ENCODE measurements at places on chromosomes 12 and 14.

GRCh38 chr14:89424241-89424640 lies 7.2 kb upstream of the FOXN3 start:
- no peak for DNase-seq

- no peak for DNase-seq
These were observed 44.6 kb downstream of the ERO1A start for GRCh38 chr14:52650774-52651173.

DNA sequence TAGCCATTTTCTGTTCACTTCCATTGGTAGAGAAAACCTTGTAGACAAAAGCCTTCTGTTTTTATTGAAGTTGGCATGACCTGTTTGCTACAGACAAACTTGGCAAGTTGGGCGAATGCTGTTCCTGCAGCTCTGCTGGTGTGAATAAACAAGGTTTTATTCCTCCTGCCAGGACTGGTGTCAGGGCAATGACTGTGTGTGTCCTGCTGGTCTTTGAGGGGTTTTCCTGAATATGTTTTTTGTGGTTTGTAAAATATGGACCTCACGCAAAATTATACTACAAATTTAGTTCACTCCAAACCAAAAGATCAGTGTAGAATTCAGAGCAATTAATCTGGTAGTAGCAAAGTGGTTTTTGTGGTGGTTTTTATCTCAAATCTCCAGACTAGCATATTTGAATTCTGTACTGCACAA lies 140.8 kb downstream of the ERC1 start:
- DNase-seq: no peak

GRCh38 chr12:54463484-54463883 lies 9.9 kb downstream of the GTSF1 start:
- no peak for DNase-seq

- no peak for DNase-seq
These were observed 80.3 kb downstream of the SYNE2 start for GRCh38 chr14:63933110-63933509.

DNA sequence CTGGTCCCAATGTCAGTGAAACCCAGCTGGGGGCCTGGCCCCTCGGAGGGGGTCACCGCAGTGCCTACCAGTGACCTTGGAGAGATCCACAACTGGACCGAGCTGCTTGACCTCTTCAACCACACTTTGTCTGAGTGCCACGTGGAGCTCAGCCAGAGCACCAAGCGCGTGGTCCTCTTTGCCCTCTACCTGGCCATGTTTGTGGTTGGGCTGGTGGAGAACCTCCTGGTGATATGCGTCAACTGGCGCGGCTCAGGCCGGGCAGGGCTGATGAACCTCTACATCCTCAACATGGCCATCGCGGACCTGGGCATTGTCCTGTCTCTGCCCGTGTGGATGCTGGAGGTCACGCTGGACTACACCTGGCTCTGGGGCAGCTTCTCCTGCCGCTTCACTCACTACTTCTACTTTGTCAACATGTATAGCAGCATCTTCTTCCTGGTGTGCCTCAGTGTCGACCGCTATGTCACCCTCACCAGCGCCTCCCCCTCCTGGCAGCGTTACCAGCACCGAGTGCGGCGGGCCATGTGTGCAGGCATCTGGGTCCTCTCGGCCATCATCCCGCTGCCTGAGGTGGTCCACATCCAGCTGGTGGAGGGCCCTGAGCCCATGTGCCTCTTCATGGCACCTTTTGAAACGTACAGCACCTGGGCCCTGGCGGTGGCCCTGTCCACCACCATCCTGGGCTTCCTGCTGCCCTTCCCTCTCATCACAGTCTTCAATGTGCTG lies 11.0 kb downstream of the ZBTB39 start:
- DNase-seq: no peak

GRCh38 chr12:15669256-15669948 lies 119.8 kb downstream of the EPS8 start:
- DNase-seq: no peak

- no peak for DNase-seq
These were observed 176.8 kb downstream of the APAF1 start for GRCh38 chr12:98821866-98822265.

DNA sequence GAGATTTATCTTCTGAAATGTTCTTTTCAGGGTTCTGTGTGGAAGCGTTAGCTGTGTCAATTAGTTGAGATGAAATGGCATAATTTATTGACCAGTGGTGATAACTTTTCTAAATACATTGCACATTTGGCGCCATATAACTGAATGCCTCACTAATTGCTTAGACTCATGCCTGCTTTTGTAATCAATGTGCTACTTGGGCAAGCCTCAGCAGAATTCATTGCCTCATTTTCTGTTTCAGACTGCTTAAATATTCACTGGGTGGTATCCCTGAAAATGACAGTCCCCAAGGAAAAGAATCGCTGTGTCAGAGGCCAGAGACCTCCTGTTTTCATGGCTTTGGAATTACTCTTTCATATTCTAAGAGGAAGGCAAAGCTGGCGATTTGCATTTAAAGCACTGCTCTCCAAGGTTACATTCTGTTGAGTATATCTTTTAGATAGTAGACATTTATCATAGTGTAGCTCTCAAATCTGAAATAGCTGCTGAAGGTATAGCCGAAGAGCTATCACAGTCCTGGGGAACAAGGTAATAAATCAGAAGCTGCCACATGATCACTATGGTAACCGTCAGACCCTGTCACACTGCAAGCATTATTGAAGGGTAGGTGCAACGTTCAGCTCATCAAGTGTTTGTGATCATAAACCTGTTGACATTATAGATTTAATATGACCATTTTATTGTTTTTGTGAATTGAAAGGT lies 297.3 kb upstream of the E2F7 start:
- DNase-seq: no peak

DNA sequence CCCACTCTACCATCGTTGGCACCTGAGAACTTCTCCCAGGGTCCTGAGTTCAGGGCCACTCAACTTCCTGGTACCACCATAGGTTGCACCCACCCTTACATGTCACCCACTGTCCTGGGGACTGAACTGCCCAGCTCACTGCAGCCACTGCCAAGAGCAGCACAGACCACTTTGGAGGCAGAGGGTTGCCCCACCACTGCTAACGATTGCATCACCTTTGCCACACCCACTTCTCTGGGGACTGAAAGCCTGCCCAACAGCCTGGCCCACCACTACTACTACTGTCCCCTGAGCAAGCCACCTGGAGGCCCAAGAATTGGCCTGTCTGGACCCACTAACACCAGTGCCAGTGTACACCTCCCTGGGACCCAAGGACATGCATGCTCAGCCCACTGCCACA lies 27.6 kb downstream of the CACNA2D4 start:
- DNase-seq: no peak

GRCh38 chr14:76115010-76115422 lies 36.7 kb upstream of the GPATCH2L start:
- no peak for DNase-seq

GRCh38 chr14:77275041-77275580 lies 4.1 kb upstream of the NGB start:
- DNase-seq: no peak

GRCh38 chr14:60092526-60092920 lies 800 bp downstream of the PCNX4 start:
- no peak for DNase-seq

GRCh38 chr12:91811481-91812287 lies 334.0 kb downstream of the BTG1 start:
- peak; percentile 71 for DNase-seq

GRCh38 chr12:109714913-109715244 lies 1.3 kb downstream of the FAM222A start:
- no peak for DNase-seq

- no peak for DNase-seq
These were observed 42.8 kb upstream of the DDHD1 start for GRCh38 chr14:53195949-53196348.

DNA sequence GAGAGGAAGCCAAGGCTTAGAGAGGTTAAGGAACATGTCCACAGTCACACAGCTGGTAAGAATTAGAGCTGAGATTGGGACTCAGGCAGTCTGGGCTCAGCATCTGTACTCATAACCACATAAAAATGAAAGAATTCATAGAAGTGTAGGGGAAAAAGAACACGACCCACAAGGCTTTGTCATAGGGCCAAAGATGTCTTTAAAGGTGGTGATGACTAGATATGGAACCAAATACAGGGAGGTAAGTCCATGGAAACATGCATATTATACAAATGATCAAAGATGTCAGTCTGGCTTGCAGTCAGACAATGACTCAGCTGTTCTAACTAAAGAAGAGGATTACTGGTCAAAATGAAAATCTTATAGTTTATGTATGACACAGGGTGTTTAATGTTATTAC lies 7.2 kb upstream of the SSPN start:
- no peak for DNase-seq

GRCh38 chr14:79043194-79043889 lies 873.2 kb downstream of the NRXN3 start:
- DNase-seq: no peak

DNA sequence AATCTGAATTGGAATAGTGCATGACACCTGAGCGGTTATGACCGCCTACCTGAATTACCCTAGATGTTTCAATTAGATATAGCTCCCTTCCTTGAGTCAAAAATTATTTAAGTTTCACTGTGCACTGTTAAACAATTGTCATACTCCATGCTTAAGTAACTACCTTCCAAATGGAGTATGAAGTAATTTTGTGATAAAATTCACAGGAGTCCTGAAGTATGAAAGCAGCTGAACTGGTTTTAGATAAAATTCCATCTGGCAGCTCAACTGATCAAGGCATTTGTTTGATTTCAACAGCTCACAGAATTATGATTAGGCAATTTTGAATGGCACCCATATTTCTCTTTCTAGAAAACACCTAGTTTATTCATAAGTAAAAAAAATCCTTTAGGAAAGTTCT lies 19.5 kb downstream of the PRICKLE1 start:
- DNase-seq: no peak

- no peak for DNase-seq
These were observed 94.0 kb upstream of the PLEKHA5 start for GRCh38 chr12:19035536-19035935.

DNA sequence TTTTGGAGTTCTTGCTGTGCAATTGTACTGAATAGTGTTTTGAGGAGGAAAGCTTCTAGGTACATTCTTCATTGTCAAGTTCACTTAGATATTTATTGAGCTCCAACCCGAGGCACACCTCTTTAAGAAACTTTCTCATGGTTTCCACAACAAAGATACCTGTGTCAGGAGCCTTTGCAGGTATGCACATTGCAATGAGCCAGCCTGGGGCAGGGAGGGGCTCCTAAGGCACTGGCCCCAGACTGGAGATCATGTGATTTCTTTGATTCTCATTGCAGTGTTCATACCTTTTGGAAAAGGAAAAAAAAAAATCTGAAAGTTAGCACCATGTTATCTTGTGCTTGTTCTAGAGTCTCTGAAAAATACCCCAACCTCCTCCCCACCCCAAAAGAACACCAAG lies 80.3 kb downstream of the PRMT8 start:
- DNase-seq: no peak

- DNase-seq: no peak
These were observed 24.7 kb upstream of the C14orf180 start for GRCh38 chr14:104554608-104555429.

GRCh38 chr14:43894534-43894933 lies 612.5 kb downstream of the FSCB start:
- DNase-seq: no peak

DNA sequence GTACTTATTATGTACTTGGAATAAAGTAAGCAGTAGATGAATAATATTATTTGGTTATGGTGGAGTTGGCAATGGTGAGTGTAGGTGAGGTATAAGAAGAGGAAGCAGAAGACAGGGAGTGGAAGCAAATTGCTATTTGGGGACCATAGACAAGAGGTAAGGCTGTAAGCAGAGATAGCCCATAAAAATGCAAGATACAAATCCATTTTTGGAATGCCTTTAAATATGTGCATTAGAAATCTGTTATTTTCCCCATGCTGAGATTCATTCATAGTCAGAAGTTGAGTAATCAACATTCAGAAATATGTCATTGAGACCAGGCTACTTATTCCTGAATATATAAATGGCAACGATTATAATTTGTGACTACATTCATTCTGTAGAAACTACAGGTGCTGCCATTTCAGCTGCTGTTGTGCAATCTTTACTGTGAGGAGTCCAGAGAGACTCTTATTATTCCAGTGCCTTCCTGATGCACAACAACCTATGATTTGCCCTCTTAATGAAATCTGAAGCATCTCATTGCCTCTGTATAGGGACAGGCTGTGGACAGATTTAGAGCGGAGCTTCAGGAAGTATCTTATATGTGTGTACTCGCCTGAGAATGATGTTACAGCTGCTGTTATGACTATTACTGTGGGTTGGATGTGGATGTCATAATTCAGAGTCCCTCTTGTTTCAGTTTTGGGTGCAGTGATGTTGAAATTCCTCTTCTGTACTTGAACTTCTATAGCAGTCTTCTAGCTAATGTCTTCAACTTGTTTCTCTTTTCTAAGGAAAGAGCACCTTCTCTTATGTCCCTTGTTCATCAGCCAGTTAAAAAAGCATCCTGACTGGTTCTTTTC lies 173.8 kb downstream of the NAV3 start:
- no peak for DNase-seq

- no peak for DNase-seq
These were observed 132.5 kb downstream of the GPR135 start for GRCh38 chr14:59332727-59333126.

GRCh38 chr12:105947906-105948305 lies 190.8 kb downstream of the NUAK1 start:
- DNase-seq: no peak

DNA sequence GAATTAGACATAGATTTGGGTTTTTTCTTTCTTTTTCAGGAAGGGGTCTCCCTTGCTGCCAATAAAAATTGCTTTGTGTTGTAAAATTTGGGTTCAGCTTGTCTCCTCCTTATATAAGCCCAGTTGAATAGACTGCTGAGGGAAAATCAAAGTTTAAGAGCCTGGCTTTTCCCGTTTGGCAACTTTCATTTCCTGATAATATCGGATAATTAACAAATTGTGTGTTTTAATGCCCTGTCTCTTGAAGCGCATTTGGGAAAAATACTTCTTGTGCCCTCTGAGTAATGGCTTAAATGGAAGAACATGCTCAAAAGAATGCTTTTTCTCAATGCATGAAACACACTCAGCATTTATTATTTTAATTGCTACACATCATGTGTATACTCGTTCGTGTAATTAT lies 198.0 kb upstream of the DCN start:
- DNase-seq: no peak

DNA sequence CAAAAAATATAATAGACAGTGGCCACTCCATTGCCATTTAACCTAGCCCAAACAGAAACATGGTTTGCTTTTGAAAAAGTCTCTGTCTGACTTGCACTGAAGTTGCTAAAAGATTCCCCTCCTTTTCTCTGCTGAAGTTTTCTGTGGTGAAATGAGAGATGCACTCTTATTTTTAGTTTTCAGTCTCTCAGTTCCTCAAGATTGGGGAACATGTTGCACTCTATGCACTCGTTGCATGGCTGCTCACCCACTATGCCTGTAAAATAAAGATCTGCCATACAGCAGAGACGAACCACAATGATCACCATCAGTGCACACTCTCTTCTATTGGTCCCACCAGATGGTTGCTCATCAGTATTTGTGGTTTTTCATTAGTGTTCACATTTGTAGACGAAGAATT lies 13.1 kb upstream of the DAAM1 start:
- DNase-seq: no peak
